ENCODE measurements at places on chromosomes 2 and 18.

DNA sequence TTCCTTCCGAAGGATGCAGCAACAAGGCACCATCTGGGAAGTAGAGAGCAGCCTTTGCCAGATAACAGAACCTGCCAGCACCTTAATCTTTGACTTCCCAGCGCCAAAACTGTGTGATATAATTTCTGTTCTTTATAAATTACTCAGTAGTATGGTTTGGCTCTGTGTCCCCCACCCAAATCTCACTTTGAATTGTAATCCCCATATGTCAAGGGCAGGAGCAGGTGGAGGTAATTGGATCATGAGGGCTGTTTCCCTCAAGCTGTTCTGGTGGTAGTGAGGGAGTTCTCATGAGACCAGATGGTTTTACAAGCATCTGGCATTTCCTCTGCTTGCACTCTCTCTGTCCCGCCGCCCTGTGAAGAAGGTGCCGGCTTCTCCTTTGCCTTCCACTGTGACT is 899.9 kb downstream of the TRIB2 start:
- no peak for DNase-seq

DNA sequence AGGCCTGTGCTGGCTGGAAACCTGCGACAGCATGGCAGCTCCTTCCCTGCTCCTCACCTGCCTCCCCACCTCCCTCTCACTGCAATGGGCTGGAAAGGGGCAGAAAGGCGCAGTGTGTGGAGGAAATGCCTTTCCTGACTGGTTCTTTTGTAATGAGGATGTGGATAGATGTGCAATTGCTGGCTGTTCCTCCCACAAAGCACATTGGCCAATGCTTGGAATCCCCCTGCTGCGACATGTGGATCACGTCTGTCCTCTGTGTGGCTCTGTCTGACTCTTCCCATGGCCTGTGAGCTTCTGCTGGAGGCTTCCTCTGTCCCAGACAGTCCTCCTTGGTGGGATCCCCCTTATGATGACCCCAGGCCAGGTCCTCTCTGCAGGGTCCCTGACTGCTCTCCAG is 172.5 kb downstream of the NCK2 start:
- no peak for DNase-seq

GRCh38 chr2:6354546-6354945 is 511.2 kb downstream of the CMPK2 start:
- DNase-seq, result no peak

DNA sequence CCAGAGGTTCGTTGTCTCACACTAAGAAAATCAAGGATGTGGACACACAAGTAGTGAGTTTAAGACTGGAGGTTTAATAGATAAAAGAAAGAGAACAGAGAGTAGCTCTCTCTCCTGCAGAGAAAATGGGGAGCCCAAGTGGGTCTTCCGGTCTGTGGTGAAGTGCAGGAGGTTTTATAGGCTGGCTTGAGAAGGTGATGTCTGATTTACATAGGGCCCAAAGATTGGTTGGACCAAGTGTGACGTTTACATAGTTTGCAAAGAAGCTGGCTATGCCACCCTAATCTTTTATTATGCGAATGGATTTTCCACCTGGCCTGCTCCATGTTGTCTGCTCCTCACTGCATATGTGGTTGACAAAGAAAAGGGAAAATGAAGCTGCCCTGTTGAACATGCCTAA is 430.4 kb upstream of the TRIB2 start:
- DNase-seq, result no peak

DNA sequence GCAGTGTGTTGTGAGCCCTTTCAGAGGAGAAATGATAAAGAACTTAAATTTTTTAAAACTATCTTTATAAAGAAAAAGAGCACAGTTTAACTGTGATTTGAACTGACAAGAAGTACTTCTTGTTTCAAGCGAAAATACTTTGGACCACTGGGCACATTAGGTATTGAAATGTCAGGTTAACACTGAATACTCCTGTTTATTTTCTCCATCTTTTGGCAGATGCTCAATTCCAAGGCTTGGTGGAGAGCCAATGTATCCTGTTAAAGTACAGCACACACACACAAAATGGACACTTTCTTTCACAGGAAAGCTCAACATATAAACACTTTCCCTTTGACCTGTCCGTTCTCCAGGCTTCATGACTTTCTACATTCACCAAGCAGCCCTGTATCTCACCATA is 32.6 kb upstream of the SP3 start:
- DNase-seq, result no peak

- DNase-seq, result no peak
Observed at GRCh38 chr2:5524551-5524950, 167.6 kb upstream of the SOX11 start.

DNA sequence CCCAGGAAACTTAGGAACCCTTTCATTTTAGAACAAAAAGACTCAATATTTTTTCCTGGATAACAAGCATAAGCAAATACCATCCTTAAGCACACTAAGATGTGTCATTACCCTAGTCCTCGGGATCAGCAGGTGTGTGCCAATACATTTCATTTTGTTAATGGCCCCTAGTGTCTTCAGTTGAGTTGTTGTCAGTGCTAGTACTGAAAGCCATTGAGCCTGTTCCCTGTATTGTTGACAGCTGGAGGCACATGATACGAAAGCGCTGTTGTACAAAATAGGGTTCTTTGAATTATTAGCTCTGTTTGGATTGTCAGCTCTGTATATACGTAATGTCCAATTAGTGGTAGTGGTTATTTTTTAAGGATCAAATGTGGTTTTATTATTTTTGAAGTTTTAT is 29.5 kb downstream of the VAPA start:
- DNase-seq, result no peak

GRCh38 chr2:143529118-143529720 is 400.0 kb downstream of the ARHGAP15 start:
- no peak for DNase-seq

- no peak for DNase-seq
Observed at GRCh38 chr18:12862467-12862866, 21.6 kb downstream of the PTPN2 start.

DNA sequence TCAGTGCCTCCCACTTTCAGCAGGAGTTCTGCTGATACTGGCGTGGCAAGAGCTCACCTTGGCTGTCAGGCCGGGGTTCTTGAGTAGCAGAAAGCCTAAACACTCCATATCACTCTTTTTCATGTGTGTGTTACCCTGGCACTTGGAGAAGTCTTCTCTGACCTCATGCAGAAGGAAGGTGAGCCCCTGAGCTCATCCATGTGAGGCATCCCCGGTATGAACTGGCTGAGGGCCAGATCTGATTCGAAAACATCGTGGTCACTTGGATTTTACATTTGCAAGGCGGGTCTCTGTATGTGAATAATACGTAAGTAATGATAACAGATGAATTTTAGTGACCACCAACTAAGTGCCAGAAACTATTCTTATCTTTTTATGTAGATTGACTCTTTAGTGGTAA is 93.6 kb downstream of the RAPGEF4 start:
- DNase-seq, result no peak

DNA sequence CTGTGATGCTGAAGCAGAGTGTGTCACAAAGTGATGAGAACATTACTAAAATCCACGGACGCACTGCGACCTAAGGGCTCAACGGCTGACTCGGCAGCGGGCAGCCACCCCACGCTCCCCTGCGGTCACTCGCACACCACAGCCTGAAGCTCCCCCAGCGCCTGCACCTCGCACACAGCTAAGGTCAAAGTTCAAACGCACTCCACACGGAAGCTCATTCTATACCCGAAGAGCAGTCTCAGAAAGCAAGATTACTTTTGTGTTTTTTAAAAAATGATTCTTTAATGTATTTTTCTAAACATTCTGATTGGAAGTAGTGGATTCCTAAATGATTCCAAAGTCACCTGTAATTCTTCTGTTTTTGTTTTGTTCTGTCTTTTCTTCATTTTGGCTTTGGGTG is 21.7 kb downstream of the ASPRV1 start:
- no peak for DNase-seq

DNA sequence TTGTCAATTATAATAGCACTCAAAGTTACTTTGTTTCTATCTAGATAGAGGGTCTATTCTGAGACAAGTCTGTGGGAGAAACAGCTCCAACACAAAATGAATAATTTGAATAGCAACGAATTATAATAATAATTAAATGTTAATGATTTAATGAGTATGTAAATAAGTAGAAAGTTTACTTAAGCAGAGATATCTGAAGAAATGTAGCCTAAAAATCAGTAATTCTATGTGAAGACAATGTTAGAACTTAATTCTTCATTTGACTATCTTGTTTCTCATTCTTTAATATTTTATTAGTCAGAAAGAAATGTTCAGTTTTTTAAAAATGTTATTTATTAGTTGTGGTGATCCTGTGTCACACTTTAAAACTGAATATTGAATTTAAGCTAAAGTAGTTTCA is 161.2 kb downstream of the PLEKHA3 start:
- DNase-seq, result no peak
